ENCODE measurements at places on chromosomes 3 and 15.

DNA sequence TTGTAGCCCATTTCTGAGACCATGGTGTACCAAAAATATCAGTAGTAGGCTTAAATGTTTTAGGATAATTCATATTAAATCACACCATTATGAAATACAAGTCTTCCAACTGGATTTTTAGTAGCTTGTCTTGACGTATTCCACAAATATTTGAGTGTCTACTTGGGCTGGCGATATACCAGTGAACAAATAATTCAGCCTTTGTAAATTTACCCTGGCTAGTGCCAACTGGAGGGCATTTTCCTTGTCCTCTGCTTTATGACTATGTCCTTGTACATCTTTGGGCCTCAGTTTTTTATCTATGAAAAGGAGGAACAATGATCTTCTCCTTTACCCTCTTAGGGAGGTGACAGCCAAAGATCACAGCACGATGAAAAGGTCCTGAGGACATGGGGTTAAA lies 114.8 kb downstream of the FRMD4B start:
- DNase-seq: no peak

DNA sequence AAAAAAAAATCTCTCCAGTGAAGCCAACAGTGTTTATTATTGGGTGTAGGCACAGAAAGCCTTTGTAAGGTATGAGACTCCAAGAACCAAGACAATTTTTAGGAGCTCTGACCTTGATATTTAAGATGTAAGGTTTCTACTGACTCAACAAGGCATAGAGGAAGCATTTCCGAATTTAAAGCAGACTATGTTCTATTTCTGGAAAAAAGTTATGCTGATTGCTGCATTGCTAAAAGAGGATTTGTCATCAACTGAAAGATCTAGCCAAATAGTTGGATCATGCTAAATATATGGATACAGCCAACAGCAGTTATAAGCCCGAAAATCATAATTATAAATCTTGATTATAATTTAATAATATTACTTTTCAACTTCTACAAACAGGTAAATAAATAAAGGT lies 53.3 kb upstream of the MELTF start:
- DNase-seq: no peak

DNA sequence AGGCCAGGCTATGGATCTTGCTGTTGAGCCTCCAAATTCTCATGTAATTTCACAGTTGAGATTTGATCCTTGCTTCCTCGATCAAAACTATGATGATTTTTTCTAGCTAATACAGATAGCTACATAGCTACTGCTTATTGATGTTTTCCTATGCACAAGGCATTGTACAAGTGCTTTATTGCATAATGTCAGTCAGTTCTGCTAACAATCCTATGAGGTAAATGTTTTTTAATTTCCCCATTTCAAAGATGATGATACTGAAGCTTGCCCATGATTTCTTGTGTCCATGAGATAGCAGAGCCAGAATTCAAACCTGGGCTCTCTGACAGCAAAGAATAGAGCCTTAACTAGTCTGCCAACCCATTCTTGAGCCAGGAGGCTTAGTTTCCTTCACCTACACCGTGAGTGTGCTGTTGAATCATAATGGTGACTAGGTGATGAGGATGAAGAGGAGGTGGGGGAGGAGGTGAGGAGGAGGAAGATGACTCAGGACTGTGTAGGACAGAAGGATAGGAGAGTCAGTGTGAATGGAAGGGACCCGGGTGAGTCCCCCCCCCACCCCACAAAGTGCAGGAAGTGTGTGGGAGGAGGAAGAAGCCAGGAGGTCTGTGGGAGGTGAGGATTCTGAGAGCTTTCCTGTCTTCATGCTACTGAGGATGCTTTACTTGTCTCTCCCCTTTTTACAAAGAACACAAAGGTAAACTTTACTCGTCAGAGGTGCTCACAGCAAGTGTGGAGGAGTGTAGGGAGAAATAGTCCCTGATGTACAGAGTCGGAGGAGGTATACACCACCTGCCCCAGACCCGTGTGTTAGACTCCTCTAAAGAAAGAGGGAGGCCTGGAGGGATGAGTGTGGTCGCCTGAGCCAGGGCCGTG lies 3.6 kb downstream of the TAGLN3 start:
- DNase-seq: no peak

GRCh38 chr3:128801779-128802380 lies 75.9 kb downstream of the RAB7A start:
- no peak for DNase-seq

DNA sequence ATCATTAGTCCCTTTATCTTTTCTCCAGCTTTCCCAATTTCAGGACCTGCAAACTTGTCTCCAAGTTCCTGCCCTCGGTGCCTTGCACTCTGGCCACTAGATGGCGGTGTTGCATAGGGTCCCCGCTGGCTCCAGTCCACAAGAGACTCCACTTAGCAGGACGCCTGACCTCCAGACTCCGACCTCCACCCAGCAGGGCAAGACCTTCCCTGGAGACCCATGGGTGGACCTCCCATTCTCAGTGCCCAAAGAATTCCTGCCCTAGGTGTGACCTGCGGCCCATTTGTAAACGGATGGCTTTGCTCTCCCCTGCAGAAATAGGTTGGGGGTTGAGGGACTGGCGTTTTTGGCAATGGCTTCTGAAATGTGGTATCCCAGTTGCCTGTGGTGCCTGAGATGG lies 82.6 kb downstream of the LSM3 start:
- DNase-seq: no peak

- DNase-seq: no peak
Observed at GRCh38 chr3:82509106-82509842, 747.8 kb upstream of the GBE1 start.

GRCh38 chr3:7543294-7543880 lies 682.5 kb downstream of the GRM7 start:
- no peak for DNase-seq

GRCh38 chr3:58018892-58019742 lies 10.9 kb downstream of the FLNB start:
- DNase-seq: no peak

DNA sequence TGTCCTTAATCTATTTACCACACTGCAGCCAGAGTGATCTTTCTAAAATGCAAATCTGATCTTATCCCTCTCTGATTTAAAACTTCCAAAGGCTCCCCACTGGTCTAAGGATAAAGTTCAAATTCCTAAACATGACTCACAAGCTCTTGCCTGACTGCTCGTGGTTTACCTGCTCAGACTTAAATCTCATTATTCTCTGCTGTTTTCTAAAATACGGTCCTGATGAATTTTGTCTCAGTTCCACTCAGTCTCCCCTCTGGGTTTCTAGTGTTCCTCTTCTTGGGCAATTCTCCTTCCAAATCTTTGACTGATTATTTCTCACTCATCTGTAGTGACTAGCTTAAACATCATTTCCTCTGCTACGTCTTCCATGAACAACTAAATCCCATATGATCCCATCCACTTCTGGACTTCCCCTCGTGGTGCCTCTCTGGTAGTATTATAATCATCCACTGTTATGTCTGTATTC lies 108.3 kb downstream of the P3H2 start:
- DNase-seq: no peak

DNA sequence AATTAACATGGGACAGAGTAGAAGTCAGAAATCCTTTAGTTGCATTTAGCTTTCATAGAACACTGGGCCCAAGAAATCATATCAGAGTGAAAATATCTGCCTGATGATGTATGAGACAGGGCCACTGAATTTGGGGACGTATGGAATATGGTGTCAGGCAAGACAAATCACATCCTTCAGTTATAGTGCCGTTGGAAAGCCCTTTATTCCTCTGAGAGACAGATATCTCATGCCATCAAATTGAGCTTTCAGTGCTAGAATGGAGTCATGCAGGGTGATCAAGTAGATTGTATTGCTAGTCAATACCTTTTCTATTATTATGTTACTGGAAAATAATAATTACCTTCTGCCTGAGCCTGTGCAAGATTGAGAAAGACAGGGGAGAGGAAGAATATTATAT lies 398.2 kb upstream of the RARB start:
- no peak for DNase-seq

DNA sequence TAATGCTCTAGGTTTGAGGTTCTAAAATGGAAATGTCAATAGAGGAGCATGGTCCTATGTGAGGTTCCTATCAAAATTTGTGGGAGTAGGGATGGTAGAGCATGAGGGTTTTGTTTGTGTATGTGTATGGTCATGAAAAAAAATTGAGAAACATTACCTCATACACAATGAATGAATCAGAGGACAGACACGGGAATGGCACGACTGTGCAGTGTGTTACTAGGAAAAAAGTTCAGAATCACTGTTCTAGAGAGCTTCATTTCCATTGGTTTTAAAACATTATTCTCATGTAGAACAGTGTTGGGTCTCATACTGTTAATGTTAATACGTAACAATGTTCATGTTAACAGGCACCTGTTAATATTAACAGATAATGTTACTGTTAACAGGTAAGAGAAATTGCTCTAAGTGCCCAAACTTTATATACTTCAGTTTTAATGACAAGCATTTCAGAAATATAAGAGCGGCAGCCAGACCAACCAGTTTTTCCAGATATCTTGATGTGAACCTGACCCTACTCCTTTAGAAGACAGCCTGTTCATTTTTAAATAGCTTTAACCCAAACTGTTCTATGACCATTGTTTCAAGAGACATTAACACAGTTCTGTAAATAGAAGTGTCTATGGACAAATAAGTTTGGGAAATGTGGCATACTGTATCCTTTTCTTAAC lies 48.0 kb downstream of the SLC15A2 start:
- no peak for DNase-seq

GRCh38 chr15:56916825-56917477 lies 1.5 kb upstream of the TCF12 start:
- DNase-seq: no peak

DNA sequence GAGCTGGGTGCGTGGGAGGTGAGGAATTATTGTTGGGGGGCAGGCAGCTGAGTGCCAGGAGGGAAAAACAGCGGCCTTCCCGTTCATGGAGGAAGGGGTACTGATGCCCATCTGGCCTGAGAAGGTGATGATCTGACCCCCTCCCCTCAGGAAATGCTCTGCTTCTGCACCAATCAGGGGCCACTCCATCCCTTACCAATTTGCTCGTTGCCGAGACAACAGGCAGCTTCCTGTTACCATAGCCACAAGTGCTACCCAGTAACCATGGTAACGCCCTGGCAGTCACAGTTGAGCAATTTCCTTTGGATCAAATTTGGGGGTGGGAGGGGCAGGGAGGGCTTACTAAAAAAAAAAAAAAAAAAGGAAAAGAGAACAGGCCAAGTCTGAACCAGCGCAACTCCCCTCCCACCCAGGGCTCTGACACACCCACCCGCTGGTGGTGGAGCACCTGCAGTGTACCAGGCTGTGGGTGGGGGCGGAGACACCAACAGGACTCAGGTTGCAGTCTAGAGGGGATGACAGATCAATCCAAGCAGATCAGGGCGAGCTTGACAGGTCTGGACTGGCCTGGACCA lies 13.7 kb downstream of the CELF6 start:
- peak; percentile 21 for DNase-seq

- no peak for DNase-seq
Observed at GRCh38 chr3:43155464-43156121, 49.7 kb upstream of the POMGNT2 start.

DNA sequence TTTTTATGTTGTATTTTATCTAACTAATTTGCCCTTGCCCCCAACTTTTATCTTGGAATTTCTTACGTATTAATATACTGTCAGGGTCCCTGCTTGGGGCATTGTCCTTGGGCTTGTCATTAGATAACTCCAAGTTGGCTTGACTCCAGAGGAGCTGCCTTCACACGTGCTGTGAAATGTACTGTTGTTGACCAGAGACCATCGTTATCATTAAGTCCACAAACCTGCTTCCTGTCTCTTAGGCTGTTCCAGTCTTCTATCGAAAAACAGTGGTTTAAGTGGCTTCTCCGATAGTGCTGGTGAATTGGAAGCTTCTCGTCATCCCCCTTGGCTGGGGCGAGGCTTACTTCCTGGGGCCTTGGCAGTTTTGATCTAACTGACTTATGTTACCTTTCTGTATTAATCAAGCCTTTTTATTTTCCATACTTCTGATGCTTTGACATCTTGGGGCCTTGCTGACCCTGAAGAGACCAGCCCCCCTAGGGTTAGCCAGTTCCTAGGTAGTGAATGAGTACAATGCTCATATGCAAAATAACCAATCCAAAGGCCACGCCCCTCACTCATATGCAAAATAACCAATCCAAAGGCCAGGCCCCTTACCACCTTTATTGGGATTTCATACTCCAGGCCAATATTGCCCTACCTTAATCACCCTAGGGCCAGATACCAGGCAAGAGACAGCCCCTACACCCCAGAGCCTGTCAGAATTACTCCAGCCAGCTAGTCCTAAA lies 164.5 kb downstream of the IGF1R start:
- no peak for DNase-seq

DNA sequence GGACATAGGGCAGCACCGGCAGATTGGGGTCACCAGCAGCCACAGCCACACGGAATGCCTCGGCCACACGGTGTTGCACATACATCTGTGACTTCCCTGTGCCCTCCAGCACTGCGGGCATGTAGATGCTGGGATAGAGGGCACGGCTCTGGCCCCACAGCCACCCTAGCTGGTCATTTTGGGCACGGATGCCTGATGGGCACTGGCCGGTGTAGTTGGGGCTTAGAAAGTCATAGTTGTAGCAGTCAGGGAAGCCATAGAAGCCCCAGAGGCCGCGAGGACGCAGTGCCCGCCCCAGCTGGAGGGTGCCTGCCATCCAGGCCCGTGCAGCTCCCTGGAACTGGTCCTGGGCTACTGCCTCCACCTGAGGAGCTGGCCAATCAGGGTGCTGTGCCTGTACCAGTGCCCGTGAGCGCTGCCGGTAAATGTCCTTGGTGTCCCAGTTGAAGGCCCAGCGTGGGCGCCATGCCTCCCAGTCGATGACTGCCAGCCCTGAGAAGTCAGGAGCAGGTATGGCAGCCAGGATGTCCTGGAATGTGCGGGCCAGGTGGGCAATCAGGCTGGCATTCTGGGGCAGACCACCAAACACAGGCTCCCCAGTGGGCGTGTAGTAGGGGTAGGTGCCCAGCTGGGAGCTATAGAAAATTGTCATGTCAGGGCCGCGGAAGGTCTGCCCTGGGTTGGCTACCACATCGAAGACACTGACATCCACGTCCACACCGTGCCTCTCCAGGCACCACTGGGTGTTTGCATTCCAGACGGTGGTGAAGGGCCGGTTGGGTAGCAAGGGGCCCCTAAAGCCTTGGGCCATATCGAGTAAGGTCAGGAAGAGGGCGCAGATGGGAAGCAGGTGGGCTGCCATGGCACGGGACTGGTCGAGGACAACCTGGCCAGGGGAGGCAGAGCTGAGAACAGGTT lies 1.0 kb downstream of the HYAL1 start:
- no peak for DNase-seq

DNA sequence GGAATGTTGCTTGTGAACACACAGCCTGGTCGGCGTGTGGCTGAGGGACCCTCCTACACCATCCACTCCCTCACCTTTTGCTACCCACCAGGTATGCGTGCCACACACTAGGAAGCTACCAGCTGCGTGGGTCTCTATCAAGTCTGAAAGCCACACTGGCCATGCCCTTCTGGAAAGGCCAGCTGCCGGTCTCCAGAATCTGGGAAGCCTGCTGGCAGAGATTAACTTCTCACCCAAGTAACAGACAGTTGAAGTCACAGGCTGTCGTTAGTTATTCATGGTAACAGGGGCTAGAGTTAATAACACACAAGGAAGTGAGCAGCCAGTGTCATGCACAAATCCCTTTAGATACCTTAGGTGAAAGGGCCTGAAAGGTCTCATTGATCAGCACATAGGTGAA lies 48.1 kb downstream of the SUSD5 start:
- DNase-seq: no peak
